Anterior cingulate cortex (tissue), 58 donors: ENCODE measurements at places on chromosomes 7 and 10.

GRCh38 chr10:7015457-7015856, 395.4 kb downstream of the SFMBT2 start:
- no peak for DNase-seq

DNA sequence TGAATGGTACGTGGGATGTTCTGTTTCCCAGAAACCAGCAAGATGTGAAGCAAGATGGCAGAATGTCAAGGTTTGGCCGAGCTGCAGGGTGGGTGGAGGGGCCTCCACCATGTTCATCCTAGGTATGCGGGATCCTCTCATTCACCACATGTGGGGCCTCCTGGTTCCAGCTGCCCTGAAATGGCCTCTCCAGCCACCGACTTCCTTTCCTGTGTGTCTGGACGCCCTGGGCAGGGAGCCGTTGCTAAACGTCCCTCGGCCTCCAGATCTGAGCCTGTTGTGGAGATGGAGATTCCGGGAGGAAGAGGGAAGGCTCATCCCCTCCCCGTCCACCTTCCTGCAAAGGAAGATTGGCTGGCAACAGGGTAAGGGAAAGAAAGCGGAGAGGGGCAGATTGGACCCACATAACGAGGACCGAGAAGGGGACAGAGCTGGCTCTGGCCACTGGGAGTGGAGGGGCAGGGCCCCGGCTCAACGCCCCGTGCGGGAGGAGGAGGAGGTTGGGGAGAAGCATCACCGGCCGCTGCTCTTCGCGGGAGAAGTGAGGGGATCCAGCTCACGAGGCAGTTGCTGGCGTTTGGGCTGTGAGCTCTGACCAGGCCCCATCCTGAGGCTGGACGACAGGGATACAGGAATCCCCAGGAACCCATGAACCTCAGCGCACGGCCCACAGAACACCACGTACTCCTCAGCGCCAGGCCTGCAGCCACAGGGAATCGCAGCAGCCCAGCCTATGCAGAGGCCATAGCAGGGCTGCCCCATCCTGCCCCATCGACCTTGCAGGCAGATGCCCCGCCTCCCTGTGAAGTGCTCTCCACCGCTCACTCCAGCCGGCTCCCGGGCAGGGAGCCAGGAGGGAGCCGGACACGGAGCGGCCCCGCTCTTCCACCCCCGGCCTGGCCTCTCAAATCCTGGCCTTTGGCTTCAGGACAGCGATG, 98.3 kb downstream of the FOXL3 start:
- DNase-seq = no peak

DNA sequence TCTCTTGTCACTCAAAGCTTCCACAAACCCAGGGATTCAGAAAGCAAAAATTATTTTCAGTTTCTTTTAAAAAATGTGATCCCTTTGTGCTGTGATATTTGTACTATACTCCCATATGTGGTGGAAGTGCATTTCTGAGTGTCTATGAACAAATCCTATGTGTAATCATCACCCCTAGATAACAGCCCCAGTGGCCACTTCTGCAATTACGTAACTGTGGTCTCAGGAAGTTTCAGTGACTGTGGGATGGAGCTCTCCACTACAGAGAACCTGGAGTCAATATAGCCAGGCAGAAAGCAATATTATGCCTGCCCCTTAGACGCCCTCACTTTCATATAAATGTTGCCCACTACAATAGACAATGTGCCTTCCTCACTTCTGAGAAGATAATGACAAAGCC, 1101.7 kb upstream of the GHITM start:
- no peak for DNase-seq

DNA sequence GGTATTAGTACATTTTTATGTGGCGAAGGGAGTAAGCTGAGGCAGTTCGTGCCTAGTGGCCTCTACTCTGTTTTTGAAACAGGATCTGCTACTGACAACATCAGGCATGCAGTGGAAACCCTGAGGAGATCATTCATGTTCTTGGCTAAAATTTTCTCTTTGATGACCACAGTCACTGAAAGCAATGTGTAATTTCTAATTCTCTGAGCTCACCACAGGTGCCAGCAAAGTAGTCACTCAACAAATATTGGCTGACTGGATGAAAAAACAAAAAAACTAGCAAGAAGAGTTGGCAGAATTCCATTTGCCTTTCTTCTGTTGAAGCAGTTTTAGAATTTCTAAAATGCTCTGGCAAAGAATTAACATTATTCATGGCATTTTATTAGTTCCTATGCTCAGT, 176.5 kb upstream of the KCTD7 start:
- no peak for DNase-seq

- DNase-seq = no peak
Measured at GRCh38 chr10:8554574-8554973, 500.1 kb downstream of the GATA3 start.

- no peak for DNase-seq
Measured at GRCh38 chr10:69360485-69361302, 56.0 kb downstream of the TACR2 start.

DNA sequence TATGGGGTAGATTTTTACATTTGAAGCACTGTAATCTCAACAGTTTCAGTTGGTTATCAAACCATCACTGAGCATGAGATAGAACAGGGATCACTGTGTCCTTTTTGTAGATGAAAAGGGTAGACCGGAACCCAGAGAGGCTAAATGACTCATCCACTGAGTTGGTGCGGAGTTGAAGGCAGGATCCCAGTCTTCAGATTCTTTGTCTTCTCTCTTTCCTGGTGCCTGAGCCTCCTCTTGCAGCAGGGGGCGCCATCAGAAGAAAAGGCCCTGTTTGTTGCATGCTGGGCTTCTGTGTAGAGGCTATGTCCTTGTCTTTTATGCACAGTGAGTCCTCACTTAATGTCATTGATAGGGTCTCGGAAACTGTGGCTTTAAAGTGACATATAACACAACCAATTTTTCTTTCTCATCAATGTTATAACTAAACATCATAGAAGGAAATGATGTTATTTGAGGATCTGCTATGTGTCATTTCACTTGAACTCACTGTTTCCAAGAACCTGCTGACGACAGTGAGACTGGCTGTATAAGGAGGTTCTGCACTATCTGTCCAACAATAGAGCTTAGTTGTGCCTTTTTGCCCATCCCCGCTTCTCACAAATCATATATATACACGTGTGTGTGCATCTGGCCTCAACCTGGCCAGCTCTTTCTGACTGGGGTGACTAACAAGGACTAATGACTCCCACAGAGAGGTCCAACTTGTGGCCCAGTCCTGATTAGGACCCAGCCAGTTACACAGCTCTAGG, 14.3 kb downstream of the ZNF282 start:
- DNase-seq = no peak

DNA sequence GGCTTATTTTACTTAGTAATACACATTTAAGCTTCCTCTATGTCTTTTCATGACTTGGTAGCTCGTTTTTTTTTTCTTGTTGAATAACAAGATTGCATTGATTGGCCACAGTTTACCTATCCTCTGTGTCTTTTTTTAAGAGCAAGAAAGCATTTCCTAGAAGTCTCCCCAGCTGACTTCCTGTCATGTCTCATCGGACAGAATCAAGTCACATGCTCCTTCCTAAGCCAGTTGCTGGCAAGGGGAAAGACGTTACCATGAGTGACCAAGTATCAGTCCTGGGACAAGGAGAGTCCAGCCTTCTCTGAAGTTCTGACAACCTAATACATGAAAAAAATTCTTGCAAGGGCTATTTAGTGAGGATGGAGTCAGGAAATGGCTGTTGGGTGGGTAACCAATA, 24.9 kb upstream of the SFRP5 start:
- DNase-seq = no peak

DNA sequence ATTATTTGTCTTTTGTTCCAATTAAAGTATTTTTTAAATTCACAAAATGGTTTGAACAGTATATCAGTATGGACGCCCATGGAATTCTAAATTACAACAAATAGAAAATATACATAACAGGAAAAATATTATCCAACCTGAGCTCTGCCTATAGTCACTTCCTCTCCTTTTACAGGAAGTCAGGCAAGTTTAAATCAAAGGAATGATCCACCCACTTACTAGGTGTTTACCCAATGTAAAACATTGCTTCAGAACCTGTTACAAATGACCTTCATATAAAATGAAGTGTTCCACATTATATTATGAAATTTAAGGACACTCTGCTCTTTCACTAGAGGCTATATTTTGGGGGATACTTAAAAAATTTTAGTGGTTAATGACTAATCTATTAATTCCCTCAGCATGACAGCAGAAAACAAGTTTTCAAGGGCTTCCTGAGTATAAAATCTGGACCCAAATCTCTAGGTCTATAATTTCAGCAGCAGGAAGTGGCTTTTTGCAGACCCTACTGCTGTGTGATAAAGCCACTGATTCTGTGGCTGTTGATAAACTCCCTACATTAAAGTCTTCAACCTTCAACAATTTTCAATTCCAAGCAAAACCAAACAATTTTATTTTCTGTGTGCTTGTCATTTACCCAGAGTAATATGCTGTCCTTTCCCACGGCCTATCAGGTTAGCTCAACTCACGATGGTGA, 722.6 kb downstream of the GATA3 start:
- no peak for DNase-seq
